ENCODE measurements at places on chromosomes 16 and 17.

GRCh38 chr16:4837733-4838501 lies 9.2 kb downstream of the GLYR1 start:
- no peak for DNase-seq

GRCh38 chr16:8023326-8023725 lies 567.0 kb downstream of the TMEM114 start:
- no peak for DNase-seq

GRCh38 chr17:76469991-76470739 lies 2.8 kb downstream of the AANAT start:
- no peak for DNase-seq

DNA sequence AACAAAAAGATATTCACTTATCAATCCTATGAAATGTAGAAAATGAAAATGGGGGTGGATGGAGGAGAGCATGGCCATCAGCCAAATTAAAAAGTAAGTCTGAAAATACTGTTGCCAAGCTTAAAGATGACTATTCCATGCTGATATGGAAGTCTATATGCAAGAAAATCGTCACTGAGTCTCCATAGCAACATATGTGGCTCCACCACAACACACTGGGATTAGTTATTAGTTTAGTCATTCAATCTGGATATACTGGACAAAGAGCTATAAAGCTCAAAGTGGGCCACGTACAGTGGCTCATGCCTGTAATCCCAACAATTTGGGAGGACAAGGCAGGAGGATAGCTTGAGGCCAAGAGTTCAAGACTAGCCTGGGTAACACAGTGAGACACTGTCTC lies 24.7 kb upstream of the PSMD7 start:
- DNase-seq, result peak; percentile 2

DNA sequence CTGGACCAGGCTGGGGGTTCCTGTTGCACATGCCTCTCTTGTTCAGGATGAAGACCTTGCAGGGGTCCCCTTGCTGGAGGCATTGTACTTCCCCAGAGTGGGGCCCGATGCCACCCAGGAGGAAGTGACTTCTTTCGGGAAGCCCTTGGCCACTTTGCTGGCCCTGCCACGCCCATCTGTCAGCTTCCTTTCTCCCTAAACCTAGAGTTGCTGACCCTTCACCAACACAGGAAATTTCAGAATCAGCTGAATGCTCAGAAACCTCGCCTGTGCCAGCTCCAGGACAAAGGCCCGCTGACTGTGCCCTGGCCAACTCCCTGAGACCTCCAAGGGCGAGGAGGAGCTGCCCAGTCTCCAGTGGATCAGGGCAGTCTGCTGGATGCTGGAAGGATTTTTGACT lies 26.7 kb downstream of the WNT9B start:
- no peak for DNase-seq

- DNase-seq, result peak; percentile 63
Observed at GRCh38 chr17:78415821-78416711, 37.6 kb downstream of the PGS1 start.

DNA sequence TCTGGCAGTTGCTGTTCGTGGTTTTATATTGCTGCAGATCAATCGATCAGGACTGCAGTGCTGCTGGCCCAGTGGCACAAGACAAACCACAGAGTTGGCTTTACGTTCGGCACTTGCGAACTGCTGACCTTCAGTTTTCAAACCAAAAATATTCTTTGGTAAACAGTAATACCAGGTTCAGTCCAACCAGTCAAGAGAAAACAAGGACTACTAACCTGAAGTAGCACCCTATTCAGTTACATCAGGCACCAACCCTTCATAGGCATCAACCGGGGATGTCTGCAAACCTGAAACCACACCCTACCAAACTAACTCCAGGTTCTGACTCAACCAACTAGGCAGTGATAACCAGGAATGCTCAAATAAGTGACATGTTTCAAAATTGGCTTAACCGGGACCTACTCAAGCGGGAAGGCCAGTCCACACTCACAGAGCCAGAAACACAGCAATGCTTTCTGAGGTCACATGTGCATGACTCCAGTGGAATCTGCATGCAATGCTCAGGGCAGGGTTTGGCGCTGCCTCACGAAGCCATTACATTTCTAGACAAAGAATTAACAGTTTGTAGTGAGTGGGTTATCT lies 91.1 kb downstream of the SMG6 start:
- DNase-seq, result peak; percentile 83

- DNase-seq, result no peak
Observed at GRCh38 chr17:15892731-15893657, 51.9 kb upstream of the ADORA2B start.

DNA sequence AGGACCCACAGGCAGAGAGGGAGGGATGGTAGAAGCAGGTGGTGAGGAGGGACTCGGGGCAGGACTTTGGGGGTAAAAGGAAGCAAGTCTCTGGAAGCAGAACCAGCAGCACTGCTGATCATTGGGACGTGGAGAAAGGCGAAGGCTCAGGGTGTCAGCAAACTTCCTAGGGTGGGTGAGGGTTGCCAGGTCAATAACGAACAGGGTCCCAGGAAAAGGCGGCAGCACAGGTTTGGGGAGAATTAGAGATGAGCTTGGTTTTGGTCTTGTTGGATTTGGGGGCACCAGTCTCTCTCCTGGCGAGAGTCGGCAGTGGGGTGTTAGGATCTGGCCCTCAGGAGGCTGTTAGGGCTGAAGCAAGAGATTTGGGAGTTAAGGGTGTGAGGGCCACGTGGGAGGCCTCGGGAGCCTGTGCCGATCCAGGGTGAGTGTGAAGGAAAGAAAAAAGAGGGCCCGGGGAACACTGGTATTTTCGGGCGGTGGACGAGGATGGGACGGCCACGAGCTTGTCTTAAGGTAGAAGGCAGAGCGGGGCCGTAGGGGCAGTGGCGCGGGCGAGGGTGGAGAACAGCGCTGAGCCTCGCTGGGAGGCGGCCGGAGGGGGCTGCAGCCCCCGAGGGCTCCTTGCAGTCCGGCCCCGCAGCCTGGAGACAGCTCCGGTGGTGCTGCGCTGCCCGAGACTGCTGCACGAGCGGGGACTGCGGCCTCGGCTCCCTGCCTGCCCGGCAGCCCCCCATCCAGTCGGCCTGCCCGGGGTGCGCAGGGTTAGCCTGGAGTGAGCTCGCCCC lies 765 bp upstream of the ADORA2B start:
- no peak for DNase-seq

DNA sequence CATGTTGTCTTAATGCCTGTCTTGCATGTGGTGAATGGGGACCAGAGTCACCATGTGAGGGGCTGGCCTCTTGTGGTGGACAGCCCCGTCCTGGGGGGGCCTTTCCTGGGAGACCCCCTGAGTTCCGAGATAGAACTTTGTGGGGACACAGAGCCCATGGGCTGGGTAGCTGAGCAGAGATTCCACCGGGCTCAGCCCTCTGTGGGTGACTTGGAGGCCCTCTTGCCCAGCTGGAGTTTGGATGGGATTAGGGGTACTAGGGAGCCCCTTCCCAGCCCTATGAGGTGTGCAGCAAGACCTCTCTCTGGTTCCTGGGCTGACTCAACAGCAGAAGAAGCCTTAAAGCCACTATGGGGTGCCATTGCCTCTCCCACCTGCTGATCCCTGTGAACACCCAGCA lies 38.1 kb downstream of the MRC2 start:
- DNase-seq, result no peak

DNA sequence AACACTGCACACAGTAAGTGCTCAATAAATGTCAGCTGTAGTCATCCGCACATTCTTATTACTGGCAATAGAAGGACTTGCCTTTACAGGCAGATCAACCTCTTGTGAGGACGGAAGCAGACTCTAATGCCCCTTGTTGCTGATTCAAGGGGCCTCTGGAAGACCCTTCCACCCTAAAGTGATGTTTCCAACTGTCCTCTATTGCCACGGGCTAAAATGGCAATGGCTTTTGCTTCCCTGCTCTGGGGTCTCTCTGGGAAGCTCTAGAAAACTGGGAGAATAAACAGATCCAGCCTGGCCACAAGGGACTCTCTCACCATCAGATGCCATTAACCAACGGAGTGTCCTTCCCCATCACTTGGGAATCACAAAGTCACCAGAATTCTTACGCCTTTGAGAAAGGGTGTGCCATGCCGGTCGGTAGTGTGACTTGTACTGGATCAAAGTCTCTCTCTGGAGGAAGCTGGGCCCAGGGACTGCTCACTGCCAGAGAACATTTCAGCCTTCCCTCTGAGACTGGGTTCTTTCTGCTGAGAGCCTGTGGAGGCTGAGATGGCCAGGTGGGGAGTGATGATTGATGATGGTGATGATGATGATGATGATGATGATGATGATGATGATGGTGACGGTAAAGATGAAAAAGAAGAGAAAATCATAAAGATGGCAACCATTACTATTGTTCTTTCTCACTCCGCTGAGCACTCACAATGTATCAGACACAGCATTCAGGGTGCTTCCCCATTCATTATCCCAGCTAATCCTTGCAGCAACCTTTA lies 146.8 kb downstream of the CYLD start:
- no peak for DNase-seq

- no peak for DNase-seq
Observed at GRCh38 chr17:29032857-29033197, 10.1 kb upstream of the PIPOX start.
